ENCODE measurements at places on chromosomes 4 and X.

DNA sequence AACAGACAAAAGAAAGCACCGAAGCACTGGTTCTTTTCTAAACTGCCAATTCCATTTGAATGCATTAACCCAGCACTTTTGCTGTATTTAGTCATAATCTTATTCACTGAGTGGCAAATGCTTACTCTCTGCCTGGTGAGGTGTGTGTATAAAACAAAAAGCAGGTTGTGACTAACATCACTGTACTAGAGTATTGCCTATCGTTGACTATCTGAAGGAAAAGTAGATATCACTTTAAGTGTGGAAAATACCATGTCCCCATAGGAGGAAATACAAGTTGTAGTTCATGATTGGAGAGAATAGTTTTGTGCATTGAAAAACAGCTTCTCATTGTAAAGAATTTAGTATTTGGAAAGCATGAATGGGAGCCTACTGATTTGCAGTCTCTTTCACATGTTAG is 2.7 kb downstream of the PDLIM5 start:
- DNase-seq, result peak; percentile 5

DNA sequence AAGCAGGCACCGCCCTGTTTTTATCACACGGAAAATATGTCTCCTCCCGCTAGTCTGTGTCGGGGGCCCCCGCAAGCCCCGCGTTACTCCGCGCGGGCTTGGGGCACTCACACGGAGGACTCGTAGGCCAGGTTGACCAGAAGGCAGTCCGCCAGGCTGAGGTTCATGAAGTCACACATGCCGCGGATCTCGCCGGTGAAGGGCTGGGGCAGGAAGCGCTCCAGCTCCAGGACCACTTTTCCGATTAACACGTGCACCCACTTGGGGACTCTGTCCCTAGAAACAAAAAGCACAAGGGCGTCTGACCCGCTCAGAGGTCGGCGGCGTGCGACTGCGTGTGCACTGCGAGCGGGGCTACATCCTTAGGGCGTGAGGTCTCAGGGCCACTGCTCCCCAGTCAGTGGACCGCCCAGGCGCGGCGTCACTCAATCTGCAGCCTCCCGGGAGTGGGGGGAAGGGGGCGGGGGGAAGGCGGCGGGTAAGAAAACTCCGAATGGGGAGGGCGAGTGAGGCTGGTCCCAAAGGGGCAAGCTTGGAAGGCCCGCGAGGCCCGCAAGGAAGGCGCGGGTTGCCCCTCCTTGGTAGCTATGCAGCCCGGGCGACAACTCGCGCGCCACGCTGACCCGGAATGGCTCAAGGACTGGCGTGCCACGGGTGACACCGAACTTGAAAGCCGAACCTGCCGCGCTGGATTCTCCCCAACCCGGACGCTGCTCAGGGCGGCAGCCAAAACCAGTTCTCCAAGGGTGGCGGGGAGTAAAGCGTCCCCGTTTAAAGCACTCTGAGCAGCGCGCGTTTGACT is 722 bp downstream of the NAAA start:
- peak; percentile 43 for DNase-seq

DNA sequence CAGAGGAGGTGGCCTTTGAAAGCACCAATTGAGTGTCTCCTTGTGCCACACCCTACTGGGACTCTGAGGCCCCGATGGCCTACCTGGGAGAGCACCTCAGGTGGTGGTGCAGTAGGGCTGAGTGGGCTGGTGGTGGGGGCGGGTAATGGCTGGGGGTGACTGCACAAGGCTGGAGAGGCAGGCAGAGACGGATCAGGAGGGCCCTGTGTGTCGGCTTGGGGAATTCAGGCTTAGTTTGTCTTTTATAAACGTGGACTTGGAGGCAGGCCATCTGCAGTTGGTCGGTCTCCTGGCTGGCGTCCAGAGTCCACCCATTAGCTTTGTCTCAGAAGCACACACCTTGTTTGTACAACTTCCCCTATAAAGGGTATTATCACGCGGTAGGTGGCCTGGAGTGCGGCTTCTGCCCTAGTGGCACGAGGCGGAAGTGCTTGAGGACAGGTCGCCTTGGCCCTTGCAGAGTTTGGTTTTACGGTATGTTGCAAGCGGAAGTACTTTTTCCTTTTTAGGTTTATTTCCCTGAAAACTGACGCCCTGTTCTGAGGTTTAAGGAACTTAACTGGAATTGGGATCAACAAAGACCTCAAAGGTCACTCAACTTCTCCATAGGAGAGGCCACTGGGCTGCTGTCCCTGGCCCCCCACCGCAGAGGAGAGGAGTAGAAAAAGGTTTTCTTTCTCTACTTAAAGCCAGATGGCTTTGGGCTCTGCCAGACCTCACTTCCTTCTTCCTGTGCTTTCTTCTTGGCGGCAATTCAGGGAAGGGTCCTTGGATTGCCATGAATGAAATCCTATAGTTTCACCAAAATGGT is 8.0 kb downstream of the TBC1D14 start:
- no peak for DNase-seq

DNA sequence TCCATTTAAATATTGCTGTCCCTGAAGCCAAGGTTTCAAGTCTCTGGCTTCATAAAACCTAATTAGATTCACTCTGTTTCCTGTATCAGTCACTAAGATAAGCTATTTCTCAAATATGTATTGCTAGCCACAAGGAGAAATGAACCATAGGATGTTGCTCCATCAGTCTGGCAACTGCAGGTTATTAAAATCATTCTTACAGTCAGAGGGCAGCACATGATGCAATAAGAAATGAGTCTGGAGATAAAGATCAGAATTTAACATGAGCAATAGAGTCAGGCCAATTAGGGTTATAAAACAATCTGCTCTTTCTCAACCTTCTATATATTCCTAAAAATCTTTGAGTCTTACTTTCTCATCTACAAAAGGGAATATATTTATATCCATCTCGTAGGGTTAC is 7.2 kb downstream of the PRKG2 start:
- peak; percentile 32 for DNase-seq

DNA sequence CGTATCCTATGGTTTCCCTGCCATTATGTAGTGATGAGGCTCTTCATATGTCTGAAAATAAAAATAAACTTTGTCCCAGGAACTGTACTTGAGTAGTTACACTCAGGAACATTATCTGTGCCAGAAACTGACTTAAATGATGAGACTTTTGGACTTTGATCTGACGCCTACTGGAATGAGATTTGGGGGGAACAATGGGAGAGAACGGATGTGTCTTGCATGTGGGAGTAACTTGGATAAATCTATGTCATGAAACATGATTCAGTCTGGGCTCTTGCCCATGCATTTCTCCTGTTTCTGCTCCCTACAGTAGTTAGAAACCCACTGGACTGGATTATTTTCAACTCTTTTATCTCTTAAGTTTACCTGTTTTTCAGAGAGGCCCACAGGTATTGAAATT is 2351.4 kb downstream of the PCDH7 start:
- peak; percentile 22 for DNase-seq

- no peak for DNase-seq
These were observed 38.2 kb upstream of the MTNR1A start for GRCh38 chr4:186593587-186593973.

GRCh38 chrX:37834937-37835336 is 12.4 kb downstream of the DYNLT3 start:
- DNase-seq, result no peak

DNA sequence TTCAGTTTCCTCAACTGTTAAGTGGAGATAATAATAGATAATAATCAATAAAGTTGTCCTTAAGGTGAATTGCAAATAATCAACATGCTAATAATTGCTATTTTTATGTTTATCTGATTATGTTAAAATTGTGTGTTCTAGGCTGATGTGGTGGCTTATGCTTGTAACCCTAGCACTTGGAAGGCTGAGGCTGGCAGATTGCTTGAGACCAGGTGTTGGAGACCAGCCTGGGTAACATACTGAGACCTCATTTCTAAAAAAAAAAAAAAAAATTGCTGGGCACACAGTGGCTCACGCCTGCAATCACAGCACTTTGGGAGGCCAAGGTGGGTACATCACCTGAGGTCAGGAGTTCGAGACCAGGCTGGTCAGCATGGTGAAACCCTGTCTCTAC is 175.2 kb downstream of the GC start:
- DNase-seq, result no peak

DNA sequence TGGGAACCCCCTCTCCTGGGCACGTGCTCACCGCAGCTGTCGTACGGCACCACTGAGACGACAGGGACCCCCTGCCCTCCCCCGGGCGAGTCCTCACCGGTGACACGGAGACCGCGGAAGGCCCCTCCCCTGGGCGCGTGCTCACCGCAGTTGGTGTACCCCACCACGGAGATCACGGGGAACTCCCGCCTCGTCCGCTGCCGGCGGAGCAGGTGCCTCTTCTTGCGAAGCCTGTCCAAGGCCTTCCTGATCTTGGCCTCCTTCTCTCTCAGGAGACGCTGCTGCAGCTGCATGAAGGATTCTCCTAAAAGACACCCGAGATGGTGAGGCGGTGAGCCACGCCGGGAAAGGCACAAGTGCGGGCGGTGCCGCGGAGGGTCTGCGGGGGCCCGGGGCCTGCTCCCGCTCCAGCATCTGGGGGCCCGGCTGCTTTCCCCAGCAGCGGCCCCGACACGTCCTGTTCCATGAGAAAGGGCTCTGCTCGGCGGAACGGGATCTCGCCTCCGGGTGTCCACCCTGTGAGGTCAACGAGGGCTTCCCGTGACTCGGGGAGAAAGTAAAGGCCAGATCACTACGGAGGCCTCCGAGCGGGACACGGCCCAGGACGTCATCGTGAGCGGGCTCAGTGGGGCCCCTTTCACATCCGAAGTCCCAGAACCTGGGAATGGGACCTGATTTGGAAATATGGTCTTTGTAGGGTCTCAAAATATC is 5.8 kb downstream of the GTPBP6 start:
- no peak for DNase-seq

GRCh38 chr4:115259642-115260041 is 146.2 kb upstream of the NDST4 start:
- DNase-seq, result no peak

GRCh38 chr4:7089213-7089986 is 21.5 kb upstream of the GRPEL1 start:
- no peak for DNase-seq

DNA sequence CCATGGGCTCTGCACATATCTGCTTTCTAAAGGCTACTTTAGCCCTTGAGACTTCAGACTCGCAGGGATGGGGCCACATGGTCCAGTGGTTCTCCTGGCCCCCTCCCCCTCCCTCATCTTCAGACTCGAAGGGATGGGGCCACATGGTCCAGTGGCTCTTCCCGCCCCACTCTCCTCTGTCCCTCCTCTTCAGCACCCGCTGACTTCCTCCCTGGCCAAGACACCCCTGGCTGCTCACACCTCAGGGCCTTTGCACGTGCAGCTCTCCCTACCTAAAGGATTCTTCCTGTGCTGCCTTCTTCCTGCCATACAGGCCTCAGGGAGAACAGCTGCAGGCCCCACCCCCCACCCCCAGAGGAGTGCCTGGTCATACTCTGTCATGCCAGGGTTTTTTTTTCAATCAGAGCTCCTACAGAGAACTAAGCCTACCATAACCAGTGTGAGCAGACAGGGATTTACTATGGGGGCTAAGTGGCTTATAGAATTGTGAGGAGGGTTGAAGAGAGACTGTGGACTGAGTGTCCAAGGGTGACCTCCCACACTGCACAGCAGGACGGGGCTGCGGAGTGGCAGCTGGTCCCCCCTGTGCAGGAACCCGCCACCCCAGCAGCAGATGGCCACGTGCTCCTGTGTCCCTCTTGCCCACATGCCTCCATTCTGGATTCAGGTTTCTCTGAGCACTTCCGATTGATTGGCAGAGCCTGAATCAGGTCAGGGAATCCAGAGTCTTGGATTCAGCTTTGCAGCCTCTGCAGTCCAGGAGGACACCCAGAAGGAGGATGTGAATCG is 6.1 kb upstream of the SPON2 start:
- no peak for DNase-seq

GRCh38 chr4:114701491-114701890 is 102.9 kb downstream of the UGT8 start:
- DNase-seq, result no peak

DNA sequence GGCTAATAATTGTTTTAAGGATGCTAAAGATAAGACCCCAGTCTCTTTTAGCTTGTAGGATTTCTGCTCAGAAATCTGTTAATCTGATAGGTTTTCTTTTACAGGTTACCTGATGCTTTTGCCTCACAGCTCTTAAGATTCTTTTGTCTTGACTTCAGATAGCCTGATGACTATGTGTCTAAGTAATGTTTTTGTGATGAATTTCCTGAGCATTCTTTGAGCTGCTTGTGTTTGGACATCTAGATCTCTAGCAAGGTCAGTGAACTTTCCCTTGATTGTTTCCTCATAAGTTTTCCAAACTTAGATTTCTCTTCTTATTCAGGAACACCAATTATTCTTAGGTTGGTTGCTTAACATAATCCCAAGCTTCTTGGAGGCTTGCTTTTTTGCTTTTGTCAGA is 104.1 kb downstream of the ZNF518B start:
- DNase-seq, result no peak

DNA sequence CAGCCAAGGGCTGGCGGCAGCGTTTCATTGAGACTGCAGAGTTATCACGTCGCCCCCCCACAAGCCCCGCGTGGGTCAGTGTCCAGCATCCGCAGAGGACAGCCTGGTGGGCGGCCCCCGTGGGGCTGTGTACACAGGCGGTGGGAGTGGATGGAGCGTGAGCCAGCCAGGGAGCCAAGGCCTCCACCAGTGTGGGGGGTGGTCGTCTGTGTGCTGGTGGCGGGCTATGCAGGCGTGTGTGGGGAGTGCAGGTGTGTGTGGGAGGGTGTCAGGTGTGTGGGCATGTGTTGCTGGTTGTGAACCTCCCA is 56.5 kb upstream of the NKX1-1 start:
- DNase-seq, result no peak

- no peak for DNase-seq
These were observed 36.9 kb upstream of the SH3KBP1 start for GRCh38 chrX:19924285-19924684.

DNA sequence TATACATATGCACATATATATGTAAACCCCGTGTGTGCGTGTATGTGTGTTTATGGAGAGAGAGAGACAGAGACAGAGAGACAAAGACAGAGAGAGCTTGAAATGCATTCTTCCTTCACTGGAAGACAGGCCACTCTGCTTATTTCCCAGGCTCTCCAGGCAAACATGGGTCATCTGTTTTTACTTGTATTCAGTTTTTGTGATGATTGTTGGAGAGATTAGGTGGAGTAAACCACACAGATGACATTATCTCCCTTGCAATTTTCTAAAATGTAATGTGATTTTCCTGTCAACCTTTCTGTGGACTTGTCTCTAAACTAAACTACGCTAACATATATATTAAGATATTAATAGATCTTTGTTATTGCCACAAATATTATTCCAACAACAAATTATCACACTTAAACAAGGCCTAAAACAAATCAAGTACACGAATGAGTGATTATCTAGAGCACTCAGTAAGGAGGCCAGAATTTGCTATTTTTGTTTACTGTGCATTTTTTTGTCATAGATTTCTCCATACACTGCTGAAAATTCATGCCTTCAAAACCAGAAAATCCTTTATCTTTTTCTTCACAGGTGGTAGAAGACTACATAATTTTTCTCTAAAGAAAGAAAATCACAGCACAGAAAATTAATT is 251.8 kb upstream of the SLIT2 start:
- no peak for DNase-seq

GRCh38 chr4:55568905-55569504 is 22.3 kb upstream of the CLOCK start:
- no peak for DNase-seq

DNA sequence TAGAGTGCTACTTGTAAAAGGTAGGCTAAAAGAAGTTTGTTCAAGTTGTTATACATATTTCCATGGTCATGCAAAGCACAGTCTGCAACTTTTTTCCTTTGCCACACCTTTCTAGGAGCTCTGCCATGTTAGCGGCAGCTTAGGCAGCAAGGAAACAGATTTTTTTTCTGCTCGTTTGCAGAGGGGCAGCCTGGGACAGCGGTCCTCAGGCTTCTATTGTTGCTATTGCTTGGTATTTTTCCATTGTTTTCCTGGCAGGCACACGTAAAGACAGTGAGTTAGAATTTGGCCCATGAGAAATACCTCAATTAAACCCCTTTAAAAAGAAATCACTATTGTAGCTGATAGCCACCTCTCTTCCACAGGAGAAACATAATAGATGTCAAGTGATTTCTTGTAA is 391.4 kb downstream of the SH2D1A start:
- DNase-seq, result no peak
